ENCODE measurements at places on chromosomes 12 and 14.

GRCh38 chr14:73576391-73576790 lies 7.4 kb downstream of the ACOT2 start:
- no peak for DNase-seq

DNA sequence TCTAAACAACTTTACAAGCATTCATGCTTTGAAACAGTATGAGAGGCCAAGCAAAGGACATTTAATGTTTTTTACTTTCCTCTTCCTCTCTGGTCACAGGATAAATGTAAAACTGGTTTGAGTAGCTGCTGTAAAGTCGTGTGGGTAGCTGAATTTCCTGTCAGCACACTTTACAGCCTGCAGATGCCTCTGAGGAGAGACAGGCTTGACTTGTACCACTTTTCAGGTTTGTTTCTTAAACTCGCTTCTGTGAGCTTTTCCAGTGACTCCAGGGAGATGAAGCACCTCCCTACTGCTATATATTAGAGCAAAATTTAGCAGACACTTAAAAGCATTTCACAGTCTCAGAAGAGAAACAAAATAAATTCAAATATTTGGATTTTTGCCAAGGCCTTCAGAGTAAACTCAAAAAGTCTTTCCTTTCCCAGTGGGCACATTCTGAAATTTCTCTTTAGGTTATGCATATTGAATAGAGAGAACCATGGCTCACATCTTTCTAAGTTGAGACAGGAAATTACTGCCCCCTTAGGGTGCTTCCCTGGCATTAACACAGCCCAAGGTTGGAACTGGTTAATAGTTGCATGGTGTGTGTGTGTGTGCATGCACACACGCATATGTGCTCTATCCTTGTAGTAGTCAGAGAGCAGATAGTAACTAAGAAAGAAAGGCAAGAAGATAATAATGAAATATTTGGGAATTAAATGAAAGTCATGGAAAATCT lies 557.3 kb upstream of the MIS18BP1 start:
- DNase-seq: no peak

- no peak for DNase-seq
Measured at GRCh38 chr12:121176826-121177529, 33.0 kb upstream of the P2RX4 start.

GRCh38 chr14:90979515-90979914 lies 80.9 kb downstream of the RPS6KA5 start:
- no peak for DNase-seq

DNA sequence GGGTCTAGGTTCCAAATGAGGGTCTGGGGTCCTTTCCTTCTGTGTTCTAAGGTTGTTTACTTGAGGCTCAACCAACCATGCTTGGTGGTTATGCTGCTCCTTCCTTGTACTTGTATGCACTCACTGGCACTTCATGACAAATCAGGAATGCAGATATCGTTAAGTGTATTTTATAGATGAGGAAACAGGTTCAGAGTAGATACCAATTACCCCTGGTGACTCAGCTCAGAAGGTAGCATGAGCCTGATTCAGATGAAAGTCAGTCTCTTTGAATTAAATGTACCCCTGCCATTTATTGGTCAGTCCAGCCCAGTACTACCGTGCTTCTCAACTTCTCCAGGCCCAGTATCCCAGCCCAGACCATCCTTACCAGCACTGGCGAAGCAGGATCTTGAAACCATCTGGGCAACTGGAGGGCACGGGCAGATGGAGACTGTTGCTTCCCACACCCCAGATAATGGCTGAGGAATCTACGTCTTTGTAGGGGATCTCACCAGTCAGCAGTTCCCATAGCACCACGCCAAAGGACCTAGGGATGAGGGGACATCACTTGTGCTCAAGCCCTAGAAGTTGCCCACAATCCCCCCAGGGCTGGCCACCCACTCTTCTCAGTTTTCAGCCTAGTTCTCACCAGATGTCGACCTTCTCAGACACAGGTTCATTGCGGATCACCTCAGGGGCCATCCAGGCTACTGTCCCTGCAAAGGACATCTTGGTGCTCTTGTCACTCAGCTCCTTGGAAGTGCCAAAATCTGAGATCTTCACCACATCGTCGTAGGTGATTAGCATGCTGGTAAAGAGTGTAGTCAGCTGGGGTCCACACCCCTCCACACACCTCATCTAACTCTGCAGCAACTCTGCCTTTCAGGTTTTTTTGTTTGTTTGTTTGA lies 14.3 kb downstream of the MAP3K12 start:
- no peak for DNase-seq

- no peak for DNase-seq
Measured at GRCh38 chr12:94109160-94109559, 39.2 kb upstream of the PLXNC1 start.

DNA sequence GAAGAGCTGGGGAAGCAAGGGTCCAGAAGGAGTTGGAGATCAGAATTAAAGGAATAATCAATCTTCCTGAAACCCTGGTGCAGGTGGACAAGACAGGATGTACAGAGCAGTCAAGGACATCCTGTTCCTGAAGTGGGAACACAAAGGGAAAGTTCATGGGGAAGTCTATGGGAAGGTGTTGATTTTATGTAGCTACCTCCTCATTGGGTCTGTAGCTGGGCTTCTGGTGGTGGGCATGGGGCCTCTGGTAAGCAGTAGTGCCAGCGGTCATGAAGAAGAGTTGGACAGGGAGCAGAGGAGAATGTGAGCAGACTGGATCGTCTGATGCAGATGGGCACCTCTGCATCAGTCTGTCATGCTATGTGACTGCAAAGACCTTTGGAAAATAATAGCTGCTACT lies 75.7 kb upstream of the PPM1H start:
- DNase-seq: no peak

- DNase-seq: no peak
Measured at GRCh38 chr12:49292729-49293055, 2.3 kb upstream of the PRPH start.

DNA sequence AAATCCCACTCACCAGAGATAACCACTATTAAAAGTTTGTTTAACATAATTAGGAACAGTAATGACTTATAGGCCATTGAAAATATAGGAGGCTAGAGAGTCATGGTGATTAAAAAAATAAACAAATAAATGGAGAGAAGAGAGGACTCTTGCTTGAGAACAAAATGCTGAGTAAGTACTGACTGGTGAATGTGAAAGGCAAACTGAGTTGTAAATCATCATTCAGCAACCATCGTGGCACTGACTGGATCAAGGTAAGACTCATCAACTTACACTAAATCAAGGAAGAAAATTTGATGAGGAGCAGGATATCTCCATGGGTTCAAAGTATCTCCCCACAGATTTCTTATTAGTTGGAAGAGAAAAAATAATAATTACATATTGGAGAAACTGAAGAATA lies 14.1 kb upstream of the YBX3 start:
- no peak for DNase-seq

DNA sequence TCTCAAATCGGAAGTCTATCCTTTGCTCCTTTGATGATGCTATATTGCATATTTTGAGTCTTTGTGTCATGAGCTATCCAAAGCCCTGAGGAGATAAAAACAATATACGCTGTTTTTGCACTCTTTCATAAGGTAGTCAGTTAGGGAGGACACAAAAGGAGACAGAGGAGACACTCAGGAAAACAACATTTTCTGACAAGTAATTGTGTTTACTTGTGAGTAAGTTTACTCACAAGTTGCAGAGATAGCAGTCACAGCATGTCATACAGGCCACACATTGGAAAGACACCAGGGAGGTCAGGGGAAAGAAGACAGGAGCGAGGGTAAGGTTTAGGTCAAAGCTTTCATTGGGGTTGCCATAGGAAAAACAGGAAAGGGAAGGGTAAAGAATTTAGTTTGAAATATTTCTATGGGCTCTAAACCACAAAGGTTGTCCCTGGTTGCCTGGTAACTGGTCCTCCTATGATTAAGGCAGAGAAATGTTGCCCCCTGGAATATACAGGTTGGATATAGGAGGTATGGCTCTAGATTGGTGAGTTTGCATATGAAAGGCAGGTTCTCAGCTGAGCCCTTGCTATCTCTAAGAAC lies 7.4 kb upstream of the GABARAPL1 start:
- no peak for DNase-seq

GRCh38 chr14:98189944-98190343 lies 1082.1 kb downstream of the BCL11B start:
- no peak for DNase-seq

DNA sequence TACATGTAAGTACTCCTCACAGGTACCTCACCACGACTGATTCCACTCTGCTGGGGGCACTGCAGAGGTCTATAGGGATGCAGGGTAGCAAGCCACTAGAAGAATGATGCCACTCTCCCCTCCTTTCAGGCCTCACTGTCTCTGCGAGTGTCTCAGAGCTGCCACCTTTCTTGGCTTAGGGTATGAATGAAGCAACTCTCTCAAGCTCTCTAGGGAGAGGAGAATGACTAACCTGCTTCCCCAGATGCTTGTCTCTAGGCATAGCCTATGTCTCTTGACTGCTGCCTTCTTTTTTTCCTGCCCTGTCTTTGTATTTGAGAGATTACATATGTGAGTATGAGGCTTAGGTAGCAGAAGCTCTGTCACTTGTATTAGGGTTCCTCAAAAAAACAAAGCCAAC lies 566.5 kb upstream of the ATP2B1 start:
- no peak for DNase-seq

DNA sequence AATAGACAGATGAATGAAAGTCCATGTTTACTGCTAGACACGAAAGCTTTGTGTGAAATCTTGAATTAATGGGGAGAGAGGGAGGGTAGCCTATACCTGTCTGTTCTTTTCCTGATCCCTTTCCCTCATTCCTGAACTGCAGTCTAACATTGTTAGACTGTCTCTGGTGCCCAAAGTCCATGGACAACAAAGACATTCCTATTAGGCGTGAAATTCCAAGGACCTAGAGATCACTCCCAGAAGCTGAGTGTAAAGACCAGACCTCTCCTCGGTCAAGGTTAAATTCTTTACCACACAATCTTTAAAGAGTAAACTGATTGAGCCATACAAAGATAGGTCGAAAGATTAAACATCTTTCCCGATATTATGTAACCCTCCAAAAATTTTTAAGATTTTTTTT lies 270.7 kb upstream of the GARIN2 start:
- no peak for DNase-seq

DNA sequence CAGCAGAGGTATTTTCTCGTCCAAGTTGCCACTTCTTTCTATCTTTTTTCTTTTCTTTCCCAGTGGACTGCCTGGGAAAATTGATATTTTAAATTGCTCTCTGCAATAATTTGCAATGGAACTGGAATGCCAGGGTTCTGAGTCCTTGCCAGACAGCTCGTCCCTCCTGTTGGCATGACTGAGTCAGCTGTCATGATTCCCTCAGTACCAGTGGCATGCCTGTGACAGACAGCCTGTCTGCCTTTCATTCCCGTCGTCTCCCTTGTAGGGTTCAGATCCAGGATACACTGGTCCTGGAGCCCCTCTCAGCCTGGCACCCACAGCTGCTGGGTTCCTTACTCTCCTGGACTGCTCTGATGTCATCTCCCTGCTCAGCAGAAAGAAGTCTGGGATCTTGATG lies 84.8 kb downstream of the PTPN11 start:
- no peak for DNase-seq

- DNase-seq: no peak
Measured at GRCh38 chr12:86283620-86284019, 27.4 kb upstream of the MGAT4C start.

DNA sequence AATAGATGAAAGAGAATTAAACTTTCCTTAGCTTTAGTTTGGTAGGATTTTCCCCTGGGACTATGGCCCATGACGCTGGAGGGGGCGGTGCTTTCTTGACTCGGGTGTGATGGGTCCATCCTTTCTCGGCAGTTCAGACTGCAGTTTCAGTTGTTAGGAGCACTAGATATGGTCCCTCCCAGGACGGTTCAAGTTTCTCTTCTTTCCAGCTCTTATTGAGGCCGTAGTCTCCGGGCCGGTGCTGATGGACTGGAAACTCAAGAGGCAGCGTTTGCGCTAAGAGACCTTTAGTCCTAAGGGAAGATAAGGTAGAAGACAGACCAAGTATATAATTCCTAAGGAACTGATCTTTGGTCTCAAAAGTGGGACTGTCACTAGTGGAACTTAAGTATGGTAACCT lies 111.2 kb downstream of the RIN3 start:
- no peak for DNase-seq

GRCh38 chr14:47167402-47167801 lies 508.0 kb downstream of the MDGA2 start:
- no peak for DNase-seq

Data from CD4-positive, alpha-beta T cell treated with Interleukin-17A for 1 hour (primary cell).